MM.1S (cell line): ENCODE measurements at places on chromosomes 6 and 20.

DNA sequence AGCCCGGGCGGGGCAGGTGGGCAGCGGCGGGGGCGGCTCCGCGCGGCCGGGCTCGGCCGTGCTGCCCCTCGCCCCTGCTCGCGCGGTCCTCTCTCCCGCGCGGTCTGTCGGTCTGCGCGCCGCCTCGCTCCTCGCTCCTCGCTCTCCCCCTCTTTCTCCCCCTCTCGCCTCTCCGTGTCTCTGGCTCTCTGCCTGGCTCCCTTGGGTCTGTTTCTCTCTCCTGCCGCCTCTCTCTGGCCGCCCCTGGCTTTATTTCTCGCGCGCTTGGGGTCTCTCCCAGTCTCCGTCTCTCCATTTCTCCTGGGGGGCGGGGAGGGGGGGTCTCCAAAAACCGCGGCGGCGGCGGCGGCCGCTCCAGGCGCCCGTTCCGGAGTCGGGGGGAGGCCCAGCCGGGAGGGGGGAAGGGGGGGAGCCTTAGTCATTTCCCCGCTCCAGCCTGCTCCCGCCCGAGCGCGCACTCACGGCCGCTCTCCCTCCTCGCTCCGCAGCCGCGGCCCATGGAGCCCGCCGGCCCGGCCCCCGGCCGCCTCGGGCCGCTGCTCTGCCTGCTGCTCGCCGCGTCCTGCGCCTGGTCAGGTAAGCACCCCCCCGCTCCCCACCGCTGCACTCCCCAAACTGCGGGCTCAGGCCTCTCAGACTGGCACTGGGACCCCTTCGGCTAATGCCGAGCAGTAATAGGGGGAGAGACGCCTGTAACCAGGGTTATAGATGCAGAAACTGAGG, at the start of gene SIRPA:
SIRPA (plus strand) TSS at position 457 of the 723 bp plus-strand sequence; CDS start at position 498, 41 bp downstream.
- peak within 1 kb of the TSS; percentile 80 for H3K4me3 ChIP-seq
- peaks cover 29% of the 10 kb centered on the region for H3K4me1 ChIP-seq
- peak; percentile 31 for DNase-seq
- no peaks in the 10 kb centered on the region for H3K36me3 ChIP-seq
- H3K27me3 ChIP-seq = no peaks in the 10 kb centered on the region

DNA sequence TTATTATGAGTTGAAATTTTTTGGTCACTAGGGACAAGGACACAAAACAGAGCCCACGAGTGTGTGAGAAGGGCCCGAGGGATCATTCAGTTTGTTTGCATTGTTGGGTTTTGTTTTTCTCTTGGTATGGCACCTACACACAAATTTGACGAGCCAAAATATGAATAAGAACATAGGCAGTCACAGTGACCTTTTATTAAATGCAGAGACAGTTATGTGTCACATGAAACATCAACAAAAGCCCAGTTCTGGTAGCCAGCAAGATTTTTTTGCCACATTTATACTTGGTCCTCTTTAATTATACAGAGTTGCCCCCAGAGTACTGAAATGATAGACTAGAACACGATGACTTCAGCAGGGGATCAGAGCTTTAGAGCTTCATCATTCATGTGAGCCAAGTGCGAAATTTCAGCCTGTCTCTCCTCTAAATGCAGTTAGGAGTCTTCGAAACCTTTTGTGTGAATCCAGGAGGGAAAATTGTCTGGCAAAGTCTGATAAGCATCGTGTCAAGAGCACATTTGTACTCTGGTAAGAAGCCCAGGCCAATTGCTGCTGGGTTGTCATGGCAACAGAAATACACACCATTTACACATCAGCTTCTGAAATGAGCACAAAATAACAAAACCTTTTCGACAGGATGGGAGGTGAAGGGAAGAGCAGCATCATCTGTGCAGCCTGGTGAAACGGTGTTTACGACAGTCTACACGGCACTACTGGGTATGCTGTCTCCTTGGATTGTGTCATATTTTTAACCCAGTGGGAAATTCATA, 79.2 kb upstream of the RIPOR2 start:
- H3K27me3 ChIP-seq = no peaks in the 10 kb centered on the region
- H3K36me3 ChIP-seq = no peaks in the 10 kb centered on the region
- no peak overlapping the region for H3K4me3 ChIP-seq
- no peaks in the 10 kb centered on the region for H3K4me1 ChIP-seq
- DNase-seq = no peak

DNA sequence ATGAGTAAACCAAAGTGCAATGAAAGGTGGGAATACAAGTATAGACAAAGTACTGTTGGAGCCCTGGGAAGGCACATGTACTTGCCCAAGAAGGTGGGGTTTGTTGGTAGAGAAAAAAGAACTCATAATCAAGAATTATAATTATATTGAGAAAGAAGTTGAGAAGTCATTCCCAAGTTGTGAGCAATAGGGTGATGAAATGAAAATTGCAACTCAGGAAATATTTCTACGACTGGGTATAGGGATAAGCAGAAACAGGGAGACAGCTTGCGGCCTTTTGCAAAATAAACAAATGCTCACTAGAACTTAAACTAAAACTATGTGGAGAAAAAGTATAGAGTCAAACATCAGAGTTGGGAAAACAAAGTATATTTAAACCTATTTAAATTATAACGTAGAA, 250.7 kb upstream of the FAM83B start:
- DNase-seq = no peak
- H3K36me3 ChIP-seq = no peaks in the 10 kb centered on the region
- H3K4me1 ChIP-seq = no peaks in the 10 kb centered on the region
- H3K4me3 ChIP-seq = no peak overlapping the region
- no peak overlapping the region for H3K27ac ChIP-seq

GRCh38 chr6:31574106-31575061, 981 bp upstream of the TNF start:
- H3K36me3 ChIP-seq = no peaks in the 10 kb centered on the region
- H3K27me3 ChIP-seq = peaks cover 54% of the 10 kb centered on the region
- H3K4me1 ChIP-seq = peaks cover 26% of the 10 kb centered on the region
- H3K4me3 ChIP-seq = no peak overlapping the region

- H3K27me3 ChIP-seq = no peaks in the 10 kb centered on the region
- H3K36me3 ChIP-seq = no peaks in the 10 kb centered on the region
- H3K27ac ChIP-seq = no peak overlapping the region
- peaks cover 23% of the 10 kb centered on the region for H3K4me1 ChIP-seq
Measured at GRCh38 chr6:56816370-56816769, 138.5 kb upstream of the BEND6 start.

- no peaks in the 10 kb centered on the region for H3K36me3 ChIP-seq
- H3K27ac ChIP-seq = no peak overlapping the region
- H3K4me1 ChIP-seq = no peaks in the 10 kb centered on the region
- no peak overlapping the region for H3K4me3 ChIP-seq
- no peaks in the 10 kb centered on the region for H3K27me3 ChIP-seq
Measured at GRCh38 chr6:1670711-1671462, 61.2 kb downstream of the FOXC1 start.

DNA sequence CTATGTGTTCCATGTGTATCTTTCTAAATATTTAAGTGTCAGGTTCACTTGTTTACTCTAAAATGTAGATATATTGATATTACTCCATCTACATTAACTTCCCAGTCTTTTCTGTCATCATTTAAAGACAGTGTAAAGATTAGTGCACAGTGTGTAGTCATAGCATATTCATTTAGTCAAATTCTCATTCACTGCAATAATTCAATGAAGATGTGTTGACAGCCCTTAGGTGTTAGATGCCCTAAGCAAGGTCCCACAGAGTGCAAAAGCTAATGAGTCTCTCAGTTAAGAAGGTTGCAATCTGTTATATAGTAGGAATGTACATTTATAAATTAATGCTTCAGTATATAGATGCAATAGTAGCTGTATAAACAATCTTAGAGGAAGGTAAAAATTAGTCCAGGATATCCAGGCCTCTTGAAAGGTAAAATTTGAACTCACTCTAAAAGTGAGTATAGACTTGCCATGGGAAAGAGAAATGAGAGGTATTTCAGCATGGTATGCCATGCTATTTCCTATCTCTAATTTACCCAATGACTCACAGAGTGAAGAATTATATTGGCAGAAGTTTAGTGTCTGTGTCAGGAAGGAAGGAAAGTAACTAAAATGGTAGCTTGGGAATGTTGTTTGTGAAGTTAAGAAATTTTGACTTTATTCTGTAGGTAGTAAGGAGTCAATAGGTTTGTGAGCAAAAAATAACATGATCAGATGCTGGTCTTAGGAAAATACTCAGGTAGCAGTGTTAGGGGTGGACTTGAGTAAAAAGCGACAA, 969.9 kb upstream of the CITED2 start:
- no peaks in the 10 kb centered on the region for H3K4me1 ChIP-seq
- no peak for DNase-seq
- no peaks in the 10 kb centered on the region for H3K36me3 ChIP-seq

DNA sequence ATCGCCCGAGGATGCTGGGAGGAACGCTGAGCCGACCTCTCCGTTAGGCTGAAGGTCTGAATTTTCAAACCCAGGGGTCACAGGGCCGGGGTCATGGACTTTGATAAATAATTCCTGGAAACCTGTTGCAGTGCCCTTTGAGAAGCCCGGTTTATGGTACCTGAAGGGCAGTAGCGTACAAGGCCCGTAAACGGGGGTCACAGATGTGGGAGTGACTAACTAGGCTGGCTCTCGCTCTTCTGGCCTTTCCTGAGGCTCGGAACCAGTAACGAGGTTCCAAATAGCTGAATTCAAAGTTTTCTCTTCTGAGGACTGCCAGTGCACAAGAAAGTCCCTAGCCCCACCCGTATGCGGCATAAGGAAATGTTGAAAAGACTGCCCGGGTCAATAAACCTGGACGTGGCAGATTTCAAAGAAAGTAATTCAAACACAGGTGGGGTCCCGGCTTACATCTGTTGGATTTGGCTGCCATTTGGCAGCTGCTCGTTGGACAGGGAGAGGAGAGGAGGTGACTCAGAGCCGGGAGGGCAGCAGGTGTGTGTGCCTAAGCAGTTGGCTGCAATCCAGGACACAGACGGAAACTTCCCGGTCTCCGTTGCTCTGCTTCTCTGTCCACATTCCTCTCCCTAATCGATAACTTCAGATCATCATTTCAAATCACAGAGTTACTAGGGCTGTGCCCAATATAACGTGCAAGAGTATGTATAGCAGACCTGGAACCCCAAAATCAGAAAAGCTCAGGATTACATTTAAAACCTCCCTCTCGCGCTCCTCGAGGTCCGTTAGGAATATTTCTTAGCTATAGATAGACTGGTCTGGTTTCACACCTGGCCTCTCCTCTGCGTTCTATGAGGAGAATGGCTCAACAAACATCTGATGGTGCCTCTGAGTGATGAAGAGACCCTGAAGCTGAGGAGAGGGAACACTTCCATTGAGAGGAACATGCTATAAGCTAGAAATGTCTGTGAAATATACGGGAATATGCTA, 765 bp upstream of the GMDS start:
- DNase-seq = peak; percentile 38
- no peaks in the 10 kb centered on the region for H3K36me3 ChIP-seq
- H3K4me1 ChIP-seq = no peaks in the 10 kb centered on the region
- H3K27me3 ChIP-seq = no peaks in the 10 kb centered on the region
- peak overlapping the region; percentile 88 for H3K4me3 ChIP-seq

- no peaks in the 10 kb centered on the region for H3K27me3 ChIP-seq
- no peak overlapping the region for H3K4me3 ChIP-seq
- peak overlapping the region; percentile 57; the same call in 1 of the 2 replicates for H3K27ac ChIP-seq
- DNase-seq = no peak
- peaks cover 4% of the 10 kb centered on the region for H3K36me3 ChIP-seq
Measured at GRCh38 chr20:62659488-62660239, 17.4 kb downstream of the SLCO4A1 start.

GRCh38 chr20:32018269-32019155, 8.3 kb downstream of the CCM2L start:
- H3K4me3 ChIP-seq = peak overlapping the region; percentile 71
- peak; percentile 61 for DNase-seq
- H3K4me1 ChIP-seq = peaks cover 5% of the 10 kb centered on the region; the same call in 1 of the 2 replicates

DNA sequence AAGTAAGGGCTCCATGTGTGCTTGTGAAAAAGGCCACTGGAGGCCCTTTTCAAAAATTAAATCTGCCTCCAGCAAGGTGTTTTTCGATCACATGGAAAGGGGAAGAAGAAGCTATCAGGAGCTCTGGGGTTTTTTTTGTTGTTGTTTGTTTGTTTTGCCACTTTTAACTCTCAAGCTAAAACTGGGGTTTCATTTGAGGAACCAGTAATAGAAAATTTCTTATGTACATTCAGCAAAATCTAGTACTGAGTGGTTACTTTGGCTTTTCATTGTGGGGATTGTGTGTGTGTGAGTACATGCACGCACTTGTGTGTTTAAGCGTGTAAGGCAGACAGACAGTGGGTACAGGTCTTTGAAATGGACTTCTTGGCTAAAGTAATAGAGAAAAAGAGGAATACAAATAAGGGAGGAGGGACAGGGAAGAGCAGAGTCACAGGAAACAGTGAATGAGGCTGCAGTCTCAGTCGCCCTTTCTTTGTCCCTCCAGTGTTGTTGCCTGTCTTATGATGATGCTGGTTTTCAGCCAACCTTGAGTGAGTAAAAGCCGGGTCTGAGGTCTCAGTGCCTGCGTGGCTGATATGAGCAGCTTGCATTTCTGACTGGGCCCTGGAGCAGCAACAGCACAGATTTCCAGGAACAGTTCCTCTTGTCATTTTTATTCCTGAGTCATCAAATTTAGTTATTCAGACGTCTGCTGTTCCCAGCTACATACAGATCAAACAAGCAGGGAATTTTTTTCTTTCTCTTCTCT, 26.2 kb downstream of the SLC16A10 start:
- no peaks in the 10 kb centered on the region for H3K27me3 ChIP-seq
- peak; percentile 33 for DNase-seq
- no peaks in the 10 kb centered on the region for H3K36me3 ChIP-seq
- peak overlapping the region; percentile 19; the same call in 1 of the 2 replicates for H3K4me3 ChIP-seq
